ENCODE measurements at places on chromosomes 16 and 17. TPM values are rescaled to one million over a fixed set of nuclear protein-coding genes. Genes with fewer than 3 reads are reported as not detected.

GRCh38 chr16:82044585-82044911 lies 9.5 kb downstream of the HSD17B2 start:
- no peak for DNase-seq

- DNase-seq = no peak
Observed at GRCh38 chr16:9597967-9598730, 506.7 kb downstream of the HAPSTR1 start.

GRCh38 chr17:82596837-82597672 lies 51.2 kb downstream of the WDR45B start:
- no peak for DNase-seq

GRCh38 chr17:70137451-70138230 lies 31.7 kb upstream of the KCNJ2 start:
- no peak for DNase-seq

DNA sequence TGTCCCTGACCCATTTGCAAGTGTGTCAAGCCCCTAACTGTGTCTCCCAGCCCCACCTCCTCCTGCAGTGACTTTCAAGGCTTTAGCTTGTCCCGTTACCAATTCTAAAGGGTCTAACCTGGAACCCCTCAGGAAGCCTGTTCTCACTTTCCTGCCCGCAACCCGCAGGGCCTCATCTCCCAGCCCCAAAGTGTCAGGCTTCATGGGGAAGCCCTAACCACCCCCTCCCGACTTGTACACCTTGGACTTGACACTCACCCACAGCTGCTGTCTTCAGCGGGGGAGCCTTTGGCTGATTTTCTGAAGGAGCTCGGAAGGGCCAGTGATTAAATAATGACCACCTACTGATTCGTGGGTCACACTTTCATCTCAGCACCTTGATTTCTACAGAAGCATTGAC lies 33.1 kb downstream of the NLRC5 start:
- DNase-seq = no peak

DNA sequence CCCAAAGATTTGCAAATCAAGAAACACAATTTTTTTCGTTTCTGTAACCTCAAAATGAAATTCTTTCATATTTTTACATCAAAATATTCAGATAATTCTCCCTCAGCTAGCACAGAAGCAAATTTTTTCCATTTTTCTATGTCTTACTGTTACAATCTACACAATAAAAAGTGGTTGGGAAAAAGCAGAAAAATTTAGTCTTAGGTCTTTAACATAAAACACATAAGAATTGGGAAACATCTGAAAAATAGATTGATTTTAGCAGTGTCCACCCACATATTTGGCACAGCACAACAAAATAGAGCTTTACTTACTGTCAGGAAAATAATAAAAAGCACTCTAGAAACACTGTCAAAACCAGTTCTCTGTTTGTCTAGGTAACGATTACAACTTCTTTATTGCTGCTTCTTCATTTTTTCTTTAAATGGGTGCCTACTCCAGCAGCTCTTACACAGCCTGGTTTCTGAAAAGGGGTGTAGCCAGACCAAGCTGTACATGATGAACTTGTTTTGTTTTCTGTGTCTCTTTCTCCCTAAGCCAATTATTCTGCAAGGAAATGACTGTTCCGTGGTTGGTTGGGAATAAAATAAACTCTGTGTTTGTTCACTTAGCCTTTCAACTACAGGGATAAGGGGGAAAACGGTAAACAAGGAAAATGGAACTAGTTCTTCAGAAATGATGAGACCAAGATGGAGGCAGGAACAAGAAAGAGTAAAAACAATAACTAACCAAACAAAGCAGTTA lies at the start of gene ABCA6:
Gene ABCA6, minus strand, starts transcription at position 465 of the 744 bp plus-strand sequence. CDS start 1,192 bp downstream, outside the sequence.
- DNase-seq = no peak

DNA sequence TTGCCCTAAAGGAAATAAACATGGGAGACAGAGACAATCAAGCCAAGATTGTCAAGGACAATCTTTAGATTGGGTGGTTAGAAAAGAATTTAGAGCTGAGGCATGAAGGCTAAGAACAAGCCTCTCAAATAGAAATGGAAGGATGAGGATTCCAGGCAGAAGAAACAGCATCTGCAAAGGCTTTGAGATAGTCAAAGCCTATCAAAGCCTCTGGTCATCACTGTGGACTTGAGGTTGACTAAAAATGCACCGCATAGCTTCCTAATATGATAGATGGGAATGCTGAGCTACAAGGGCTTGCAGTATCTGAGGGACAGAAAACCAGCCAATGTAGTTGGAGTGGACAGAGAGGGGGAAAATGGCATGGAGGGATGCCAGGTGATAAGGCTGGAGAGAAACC lies 109.8 kb upstream of the FAM20A start:
- no peak for DNase-seq

GRCh38 chr16:74603848-74604247 lies 3.1 kb downstream of the GLG1 start:
- DNase-seq = no peak

DNA sequence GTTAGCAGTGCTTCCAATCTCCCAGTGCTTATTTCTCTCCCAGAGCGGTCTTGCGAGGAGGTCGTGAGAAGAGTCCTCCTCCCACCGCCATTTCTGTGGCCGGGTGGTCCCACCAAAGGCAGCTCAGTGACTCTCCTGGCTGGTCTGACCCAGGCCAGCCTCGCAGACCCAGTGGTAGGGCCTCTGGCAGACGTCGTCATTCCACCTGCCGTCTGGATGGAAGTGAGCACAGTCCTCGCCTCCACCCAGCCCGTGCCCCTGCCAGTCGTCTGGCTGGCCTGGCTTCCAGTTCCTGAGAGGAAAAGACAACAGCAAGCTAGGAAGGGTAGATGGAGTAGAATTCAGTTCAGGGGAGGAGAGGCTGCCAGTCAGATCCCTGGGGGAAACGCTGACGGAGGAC lies 5.1 kb downstream of the CLEC10A start:
- no peak for DNase-seq

DNA sequence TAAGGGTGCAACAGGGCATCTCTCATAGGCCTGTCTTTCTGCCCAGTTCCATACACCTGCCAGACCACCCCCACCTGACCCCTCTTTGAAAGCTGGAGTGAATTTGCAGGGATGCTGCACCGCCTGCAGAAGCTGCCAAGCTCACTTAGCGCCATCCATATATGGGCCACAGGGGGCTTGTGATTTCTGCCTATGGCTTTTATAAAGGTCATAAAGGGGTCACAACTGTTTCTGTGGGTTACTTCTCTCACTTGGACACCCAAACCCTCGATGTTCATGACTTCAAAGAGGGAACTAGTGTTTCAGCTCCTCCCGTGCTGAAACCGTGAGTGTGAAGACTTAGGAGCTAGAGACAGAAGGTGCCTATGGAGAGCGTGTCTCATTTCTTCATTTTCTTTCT lies 23.9 kb upstream of the MEAK7 start:
- no peak for DNase-seq

GRCh38 chr17:5800646-5801045 lies 216.3 kb upstream of the NLRP1 start:
- DNase-seq = no peak

DNA sequence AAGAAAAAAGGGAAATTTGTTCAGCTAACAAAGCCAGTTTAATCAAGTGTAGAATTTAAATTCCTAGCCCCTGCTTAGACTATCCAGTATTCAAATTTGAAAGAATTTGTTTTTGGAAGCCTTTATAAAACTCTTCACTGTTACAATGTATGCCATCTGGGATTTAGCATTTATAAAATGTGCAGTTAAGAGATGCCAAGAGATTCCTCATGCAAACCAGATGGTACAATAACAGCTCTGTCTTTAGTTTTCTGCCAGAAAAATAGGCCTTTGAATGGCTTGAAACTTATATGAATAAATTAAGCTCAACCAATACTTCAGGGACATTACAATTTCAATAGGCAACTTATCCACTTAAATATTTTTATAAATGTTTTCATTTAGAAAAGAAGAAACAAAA lies 6.8 kb upstream of the ANKS4B start:
- no peak for DNase-seq

GRCh38 chr16:64305663-64306062 lies 816.2 kb downstream of the CDH11 start:
- no peak for DNase-seq

DNA sequence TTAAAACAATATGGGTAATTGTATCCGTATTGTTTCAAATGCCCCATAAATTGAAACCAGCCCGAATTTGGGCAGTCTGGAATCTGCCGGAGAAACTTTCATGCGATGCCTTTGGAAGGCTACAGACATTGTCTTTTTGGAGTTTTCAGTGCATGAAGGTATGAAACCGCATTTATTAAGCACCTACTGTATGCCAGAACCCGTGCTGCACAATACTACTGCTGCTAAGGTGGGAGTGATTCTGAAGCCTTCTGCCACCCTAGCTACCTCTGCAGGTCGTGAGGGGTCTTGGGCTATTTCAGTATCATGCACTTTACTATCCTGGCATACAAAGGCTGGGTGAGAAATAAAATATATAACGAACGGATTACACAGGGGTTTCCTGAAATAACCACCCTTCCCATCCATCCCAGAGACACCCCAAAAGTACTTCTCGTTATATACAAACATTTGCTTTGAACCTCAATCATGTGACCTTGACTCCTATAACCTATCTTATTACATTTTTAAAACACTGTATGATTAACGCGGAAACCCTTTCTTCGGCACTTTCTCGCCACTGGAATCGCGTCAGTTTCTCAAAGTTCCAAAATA lies 1.0 kb upstream of the MSI2 start:
- DNase-seq = no peak

GRCh38 chr16:30780021-30780420 lies 7.0 kb downstream of the ZNF629 start:
- DNase-seq = no peak

DNA sequence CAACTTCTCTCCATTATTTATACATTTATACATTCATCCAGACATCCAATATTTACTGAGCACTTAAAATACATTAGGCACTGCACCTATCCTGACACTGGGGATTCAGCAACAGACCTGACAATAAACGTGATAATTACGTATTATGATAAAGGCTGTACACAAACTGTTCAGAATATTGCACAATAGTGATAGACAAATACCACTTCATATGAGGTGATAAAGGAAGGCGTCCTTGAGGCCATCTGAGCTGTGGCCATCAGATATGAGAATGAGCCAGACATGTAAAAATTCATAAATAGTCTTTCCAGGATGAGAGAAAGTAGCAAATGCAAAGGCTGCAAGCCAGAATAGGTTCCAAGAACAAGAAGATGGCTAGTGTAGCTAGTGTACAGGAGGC lies 8.6 kb downstream of the USP32 start:
- no peak for DNase-seq

- no peak for DNase-seq
Observed at GRCh38 chr17:13302419-13302818, 284.6 kb upstream of the ELAC2 start.

- DNase-seq = no peak
Observed at GRCh38 chr17:30472238-30472890, 4.8 kb upstream of the GOSR1 start.

DNA sequence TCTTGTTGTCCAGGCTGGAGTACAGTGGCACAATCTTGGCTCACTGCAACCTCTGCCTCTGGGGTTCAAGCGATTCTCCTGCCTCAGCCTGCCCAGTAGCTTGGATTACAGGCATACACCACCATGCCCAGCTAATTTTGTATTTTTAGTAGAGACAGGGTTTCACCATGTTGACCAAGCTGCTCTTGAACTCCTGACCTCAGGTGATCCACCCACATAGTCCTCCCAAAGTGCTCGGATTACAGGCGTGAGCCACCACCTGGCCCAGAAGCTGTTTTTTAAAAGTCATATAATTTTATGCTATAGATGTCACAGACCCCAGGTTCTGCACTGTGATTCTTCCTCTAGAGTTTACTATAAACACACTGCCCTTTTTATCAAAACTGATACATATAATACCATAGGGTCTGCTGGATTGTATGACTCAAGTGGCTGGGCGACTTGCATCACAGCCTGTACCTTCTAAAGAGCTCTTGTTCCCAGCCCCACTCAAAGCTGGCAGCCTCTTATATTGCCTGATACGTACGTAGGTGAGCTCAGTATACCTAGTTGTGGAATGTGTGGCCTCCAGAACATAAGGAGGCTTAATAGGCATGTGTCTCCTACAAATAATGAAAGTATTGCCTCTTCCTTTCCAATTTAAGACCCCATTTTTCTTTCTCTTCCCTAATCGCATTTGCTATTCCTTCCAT lies 295.8 kb downstream of the ZFHX3 start:
- no peak for DNase-seq

DNA sequence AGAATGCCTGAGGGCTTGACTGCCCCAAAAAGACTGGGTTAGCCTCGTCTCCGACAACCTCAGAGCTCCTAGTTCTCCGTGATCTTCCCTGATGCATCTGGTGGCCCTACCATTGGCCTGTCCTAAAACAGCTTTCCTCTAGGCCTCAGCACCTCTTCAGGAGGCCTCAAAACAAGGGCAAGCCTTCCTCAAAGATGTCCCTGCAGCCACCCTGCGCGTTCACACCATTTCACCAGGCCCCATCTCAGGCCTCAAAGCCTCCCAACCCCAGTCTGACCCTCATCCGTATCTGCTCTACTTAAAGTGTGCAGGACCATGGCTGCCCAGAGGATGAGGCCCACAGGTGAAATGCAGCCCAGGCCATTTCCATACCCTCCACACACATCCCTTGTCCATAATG lies 7.4 kb downstream of the ALOXE3 start:
- no peak for DNase-seq

DNA sequence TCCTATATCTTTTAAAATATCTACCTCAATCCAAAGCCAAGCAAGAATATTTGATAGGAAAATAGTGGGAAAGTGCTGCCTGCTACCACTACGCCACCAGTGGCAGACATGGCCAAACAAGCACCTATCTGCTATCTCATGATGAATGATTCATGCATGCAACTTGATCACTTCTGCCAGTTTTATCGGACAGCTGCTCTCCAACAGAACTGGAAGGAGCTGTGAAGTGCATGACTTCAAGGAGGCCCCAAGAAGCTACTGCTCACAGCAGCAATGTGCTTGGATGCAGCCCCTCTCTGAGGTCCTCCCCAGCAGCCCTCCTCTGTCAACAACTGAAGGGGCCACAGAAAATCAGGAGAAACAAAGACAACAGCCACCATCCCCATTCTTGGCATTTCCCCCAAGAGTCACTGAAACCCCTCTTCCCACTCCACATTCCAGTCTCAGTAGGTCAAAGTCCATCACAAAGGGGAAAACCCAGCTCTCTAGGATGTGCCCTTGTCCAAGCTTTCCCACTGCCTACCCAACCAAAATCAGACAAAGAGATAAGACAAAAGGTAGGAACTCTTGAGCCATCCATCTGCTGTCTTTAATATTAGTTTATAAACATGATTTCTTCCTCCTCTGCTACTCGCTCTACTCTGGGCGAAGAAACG lies 215.3 kb downstream of the C16orf78 start:
- no peak for DNase-seq

DNA sequence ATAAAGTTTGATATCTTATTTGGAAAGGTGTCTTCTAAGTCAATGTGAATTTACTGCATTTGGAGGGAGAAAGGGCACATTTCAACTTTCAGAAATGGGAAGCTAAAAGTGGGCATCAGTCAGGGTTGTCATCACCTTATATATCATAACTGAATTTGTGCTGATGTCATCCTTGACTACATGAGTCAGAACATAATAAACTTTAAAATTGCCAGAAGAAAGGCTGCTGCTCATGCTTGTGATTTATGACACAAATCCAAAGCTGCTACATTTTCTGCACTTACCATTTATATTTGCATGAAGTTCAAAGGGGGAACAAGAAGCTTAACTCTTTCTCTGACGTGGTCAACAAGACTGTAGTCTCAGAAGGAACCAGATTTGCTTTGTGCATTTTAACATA lies 196.6 kb downstream of the UTP18 start:
- no peak for DNase-seq

GRCh38 chr17:1375615-1376014 lies 24.4 kb downstream of the YWHAE start:
- DNase-seq = no peak

Gene C16orf74
- polyA plus RNA-seq = 1.9 TPM

Gene GRB7
- 38.8 TPM for polyA plus RNA-seq

Gene ALOX12B
- 1.1 TPM for polyA plus RNA-seq

Gene COX4I1
- 303 TPM for polyA plus RNA-seq

Gene SBK1
- polyA plus RNA-seq = 16.9 TPM

Gene KRTAP4-4
- not detected for polyA plus RNA-seq

Gene C16orf86
- polyA plus RNA-seq = 2.8 TPM

Data from left kidney (tissue), 8 donors.